HuH-7 (cell line): ENCODE measurements at places on chromosomes 2 and 18.

GRCh38 chr2:178449700-178450523 is 1.1 kb downstream of the PRKRA start:
- no peak for DNase-seq

DNA sequence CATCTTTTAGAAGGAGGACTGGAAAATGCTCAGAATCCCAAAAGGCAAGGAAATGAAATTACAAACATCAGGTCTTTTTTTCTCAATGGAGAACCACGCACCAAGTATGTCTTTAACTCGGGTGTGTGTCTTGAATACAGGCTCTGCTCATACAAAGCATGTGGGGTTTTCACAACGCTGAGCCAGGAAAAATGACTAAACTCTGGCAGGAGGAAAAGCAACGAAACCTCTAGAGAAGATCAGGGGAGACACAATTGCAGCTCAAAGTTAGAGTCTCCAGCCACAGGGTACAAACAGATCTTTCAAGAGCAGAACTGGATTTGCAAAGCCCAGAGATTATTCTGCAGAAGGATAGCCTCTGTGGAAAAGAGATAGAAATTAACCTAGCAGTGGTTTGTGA is 42.8 kb upstream of the TPO start:
- DNase-seq, result no peak

- DNase-seq, result peak; percentile 34
Measured at GRCh38 chr18:75057169-75057960, 151.6 kb downstream of the PTGR3 start.

GRCh38 chr2:9143264-9143815 is 63.3 kb upstream of the ASAP2 start:
- no peak for DNase-seq

- no peak for DNase-seq
Measured at GRCh38 chr2:160408173-160408958, 85.2 kb downstream of the RBMS1 start.

- no peak for DNase-seq
Measured at GRCh38 chr2:42233976-42234441, 64.9 kb downstream of the EML4 start.

DNA sequence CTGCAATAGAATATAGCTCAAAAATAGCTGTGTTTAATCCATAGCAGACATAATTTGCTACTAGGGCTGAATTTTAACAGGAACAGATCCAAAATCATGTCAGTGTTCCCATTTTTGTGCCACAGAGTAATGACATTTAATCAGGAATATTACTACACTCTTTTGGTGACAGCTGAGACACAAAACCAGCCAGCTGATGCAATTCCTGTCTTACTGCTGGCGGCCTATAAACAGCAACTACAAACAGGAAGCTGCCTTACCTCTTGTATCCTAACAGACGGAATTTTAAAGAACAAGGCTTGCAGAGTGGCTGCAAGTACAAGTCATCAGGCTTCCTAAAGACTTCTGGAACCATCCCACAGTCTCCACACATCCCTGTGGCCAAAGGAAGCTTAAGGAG is 218.1 kb downstream of the ZNF521 start:
- no peak for DNase-seq

- DNase-seq, result no peak
Measured at GRCh38 chr18:42275949-42276730, 321.1 kb downstream of the PIK3C3 start.

DNA sequence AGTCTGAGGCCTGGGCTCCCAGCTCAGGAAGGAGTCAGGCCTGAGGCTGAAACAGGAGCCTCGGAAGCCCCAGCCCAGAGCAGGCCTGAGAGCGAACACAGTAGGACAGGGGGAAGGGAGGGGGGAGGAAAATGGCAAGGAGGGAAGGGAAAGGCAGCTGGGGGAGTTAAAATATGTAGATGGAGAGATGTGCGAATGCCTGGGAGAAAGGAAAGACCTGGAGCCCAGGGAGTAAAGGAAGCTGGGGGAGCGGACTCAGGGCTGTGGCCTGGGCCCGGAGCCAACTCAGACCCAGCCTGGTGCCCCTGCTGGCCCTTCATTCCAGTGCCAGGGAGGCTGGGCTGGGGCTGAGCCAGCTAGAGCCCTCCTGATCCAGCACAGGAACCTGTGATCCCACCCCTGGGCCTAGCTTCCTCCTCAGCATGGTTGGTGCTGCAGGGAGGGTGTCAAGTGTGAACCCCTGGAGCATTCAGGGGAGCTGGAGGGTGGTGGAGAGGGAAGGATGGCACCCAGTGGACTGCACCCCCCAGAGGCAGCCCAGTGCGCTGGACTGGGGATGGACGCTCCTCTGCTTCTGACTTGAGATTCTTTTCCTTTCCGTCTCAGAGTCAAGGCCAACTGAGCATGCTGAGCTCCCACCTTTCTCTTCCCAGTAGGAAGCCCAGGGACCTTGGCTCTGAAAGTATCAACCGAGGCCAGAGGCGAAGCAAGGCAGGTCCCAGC is 46.3 kb downstream of the EMX1 start:
- no peak for DNase-seq

DNA sequence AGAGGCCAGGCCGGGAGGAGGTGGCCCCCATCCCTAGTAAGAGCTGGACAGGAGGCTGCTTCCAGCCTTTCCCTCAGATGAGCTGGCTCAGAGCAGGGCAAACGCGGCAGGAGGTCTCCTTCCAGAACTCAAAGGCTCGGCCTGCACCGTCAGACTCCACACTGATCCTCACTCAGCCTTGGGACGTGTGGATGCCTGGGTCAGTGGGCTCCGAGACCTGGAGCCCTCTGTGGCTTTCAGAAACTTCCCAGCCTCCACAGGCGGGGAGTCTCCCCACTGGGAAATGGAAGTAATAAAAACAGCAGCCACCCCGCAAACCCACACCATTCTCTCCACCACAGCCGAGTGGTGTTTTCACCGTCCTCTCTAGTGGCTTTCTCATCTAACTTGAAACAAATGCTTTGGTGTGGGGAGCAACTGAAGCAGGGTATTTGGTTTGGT is 54.3 kb downstream of the INPP5D start:
- no peak for DNase-seq

- no peak for DNase-seq
Measured at GRCh38 chr18:26103579-26103978, 13.2 kb upstream of the SS18 start.

- DNase-seq, result no peak
Measured at GRCh38 chr2:11990576-11990975, 244.1 kb downstream of the LPIN1 start.

DNA sequence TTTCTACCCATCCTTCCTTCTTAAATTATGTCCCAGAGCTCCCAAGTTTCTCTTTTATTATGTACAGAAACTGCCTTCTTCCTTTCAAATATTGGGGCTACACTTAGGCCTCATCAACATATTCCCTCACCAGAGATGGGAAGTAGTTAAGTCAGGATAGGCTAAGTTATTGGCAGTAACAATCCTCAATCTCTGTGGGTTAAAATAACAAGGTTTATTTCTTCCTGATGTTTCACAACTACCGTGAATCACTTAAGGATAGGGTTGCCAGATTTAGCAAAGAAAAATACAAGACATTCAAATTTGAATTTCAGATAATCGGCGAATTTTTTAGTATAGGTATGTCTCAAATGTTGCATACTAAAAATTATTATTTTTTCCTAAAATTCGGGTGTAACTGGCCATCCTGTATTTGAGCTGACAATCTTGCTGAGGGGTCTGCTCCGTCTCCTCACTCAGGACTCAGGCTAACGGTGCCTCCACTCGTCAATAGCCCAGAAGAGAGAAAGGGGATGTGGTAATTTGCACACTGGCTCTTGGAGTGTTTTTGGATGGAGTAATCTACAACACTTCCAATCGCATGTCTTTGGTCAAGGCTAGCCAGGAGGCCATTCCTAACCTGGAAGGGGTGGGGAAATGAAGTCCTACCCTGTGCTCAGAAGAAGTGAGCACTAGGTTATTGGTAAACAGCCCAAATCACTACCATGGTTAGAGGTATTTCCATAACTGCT is 91.7 kb downstream of the ACTR3 start:
- DNase-seq, result no peak

- no peak for DNase-seq
Measured at GRCh38 chr2:66872081-66872985, 437.4 kb downstream of the MEIS1 start.

DNA sequence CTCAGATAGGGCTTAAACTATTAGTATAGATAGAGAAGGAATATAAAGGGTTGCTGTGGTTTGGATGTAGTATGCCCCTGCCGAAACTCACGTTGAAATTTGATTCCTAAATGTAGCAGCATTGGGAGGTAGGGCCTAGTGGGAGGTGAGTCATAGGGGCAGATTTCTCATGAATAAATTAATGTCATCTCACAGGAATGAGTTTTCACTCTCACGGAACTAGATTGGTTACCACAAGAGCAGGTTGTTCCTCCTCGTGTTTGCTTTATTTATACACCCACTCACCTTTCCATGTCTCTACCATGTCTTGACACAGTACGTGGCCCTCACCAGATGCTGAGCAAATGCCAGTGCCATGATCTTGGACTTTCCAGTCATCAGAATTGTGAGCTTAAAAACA is 218.2 kb downstream of the RBM43 start:
- DNase-seq, result no peak

DNA sequence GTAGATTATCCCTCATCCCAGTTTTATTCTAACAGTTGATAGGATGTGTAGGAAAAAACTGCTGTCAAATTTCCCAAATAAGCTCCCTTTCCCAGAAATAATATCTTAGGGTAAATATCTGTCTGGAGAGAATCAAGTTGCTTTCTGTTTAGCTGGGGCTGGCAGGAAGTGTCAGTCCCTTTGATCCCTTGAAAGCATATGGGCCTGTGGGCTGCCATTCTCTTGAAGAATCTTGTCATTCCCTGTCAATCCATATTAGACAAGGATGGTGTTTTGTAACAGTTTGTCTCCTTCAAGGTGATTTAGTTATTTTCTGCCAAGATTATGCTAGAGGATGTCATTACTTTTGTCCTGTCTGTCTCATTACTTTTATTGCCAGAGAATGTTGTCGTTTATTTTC is 37.1 kb upstream of the UBE2E3 start:
- DNase-seq, result no peak

DNA sequence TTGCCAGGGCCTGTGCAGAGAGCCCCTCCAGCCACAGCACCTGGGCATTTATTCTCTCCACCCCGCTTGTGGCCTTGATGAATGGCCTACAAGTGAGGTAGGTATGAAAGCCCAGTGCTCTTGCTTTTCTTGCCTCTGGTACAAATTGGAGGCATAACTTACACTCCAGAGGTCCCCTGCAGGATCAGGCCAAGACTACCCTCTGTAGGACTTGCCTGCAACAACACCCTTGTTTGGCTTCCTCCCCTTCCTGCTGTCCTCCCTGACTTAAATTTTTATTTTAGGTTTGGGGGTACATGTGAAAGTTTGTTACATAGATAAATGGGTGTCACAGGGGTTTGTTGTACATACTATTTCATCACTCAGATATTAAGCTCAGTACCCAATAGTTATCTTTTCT is 95.7 kb downstream of the CDC42EP3 start:
- DNase-seq, result no peak

- no peak for DNase-seq
Measured at GRCh38 chr2:240132651-240132980, 3.5 kb downstream of the COPS9 start.

- DNase-seq, result no peak
Measured at GRCh38 chr18:50331691-50332090, 43.2 kb upstream of the SKA1 start.

DNA sequence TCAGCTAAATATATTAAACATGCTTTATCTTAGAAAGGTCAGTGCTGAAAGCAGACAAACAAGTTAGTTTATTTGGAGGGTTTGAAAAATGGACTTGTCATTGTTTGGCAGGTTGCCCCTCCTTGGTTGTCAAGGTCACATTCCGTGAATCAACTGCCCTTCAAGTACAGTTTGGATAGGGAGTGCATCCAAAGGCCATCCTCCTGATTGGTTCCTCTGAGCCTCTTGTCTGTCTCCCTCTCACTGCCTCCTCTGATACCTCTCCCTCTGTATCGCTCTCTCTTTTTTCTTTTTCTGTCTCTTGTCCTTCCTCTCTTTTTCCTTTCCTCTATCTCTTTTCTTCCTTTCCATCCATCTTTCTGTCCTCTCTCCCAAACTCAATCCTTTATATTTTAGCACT is 5.4 kb downstream of the ITGAV start:
- peak; percentile 22 for DNase-seq

DNA sequence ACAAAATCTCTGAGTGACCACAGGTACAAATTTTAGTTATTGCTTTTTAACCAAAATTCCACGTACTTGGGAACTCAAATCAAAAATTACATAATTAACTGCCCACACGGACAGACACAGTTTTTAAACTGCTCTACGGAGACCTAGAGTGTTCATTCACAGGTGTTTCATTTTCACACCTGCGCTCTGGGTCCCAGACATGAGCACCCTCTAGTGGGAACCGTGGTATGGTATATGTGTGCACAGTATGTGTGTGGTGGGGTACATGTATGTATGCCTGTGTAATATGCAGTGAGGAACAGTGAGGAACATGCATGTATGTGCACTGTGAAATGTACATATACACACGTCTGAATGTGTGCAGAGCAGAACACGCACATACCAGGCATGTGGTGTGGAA is 65.0 kb downstream of the PPP4R1 start:
- DNase-seq, result no peak

DNA sequence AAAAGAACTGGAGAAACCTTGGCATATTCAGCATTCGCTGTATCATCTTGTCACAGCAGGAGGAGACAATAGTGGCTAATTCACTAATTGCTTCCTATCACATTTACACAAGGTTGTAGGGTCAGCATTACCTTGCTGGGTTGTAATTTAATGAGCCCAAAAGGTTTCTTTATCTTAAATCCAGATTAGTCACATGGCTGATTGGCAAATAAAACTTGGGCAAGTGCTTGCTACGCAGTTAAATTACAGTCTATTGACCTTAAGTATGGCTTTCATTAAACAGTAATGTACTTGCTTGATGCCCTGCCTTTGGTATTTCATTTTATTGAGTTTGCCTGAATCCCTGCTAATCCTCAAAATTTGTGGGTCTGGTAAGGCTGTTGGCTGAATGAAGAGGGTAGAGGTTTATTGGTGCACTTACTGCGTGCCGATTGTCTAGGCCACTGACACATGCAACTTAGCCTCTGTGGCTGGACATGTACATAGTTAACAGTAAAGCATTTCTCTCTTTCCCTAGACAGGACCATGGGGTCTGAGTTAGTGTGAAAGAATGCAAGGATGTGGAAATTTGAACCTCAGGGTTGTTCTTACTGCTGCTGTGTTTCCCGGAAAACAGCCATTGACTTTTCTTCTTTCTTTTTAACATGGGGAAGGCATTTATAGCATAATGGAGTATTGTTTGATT is 34.3 kb downstream of the FMNL2 start:
- DNase-seq, result no peak

- DNase-seq, result no peak
Measured at GRCh38 chr2:15619076-15619475, 27.4 kb downstream of the DDX1 start.
